Stimulated activated CD4-positive, alpha-beta T cell treated with anti-CD3 and anti-CD28 coated beads, Interleukin-1b, Interleukin-23, amount 100 ng/mL, for 4 hours (primary cell): ENCODE measurements at places on chromosomes 6 and 20.

DNA sequence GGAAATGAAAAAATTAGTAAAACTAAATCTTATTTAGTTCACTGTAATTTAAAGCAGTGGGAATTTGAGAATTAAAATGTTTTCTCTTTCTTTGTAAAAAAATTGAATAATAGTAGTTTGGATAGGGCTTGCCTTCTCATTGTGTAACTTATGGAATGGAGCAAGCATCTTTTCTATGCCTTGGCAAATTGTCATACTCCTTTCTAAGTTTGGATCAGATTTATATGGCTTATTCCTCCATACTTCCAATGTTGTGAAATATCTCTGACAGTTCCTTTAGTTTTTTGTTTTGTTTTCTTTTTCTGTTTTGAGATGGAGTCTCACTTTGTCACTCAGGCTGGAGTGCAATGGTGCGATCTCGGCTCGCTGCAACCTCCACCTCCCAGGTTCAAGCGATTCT is 176.4 kb downstream of the SAMD5 start:
- DNase-seq, result no peak

GRCh38 chr6:84052204-84052882 is 18.8 kb downstream of the MRAP2 start:
- DNase-seq, result no peak

- no peak for DNase-seq
These were observed 287.7 kb downstream of the CLIC5 start for GRCh38 chr6:45727819-45728449.

DNA sequence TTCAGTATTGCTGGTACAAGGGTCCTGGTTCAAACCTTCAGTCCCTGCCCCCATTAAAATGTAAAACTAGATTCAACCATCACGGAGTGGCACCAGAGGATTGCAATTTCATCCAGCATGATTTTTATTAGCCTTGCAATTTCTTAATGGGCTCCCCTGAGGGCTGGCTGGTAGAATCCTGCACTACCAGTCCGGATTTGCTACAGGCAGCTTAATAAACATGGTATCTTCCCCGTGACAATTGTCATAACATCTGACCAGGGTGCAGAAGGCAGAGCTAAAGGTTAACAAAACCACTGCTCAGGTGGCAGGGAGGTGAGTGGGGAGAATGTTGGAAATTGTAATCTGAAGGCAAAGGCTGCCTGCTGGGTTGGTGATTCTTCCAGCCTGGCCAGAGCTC is 94.5 kb downstream of the PKHD1 start:
- DNase-seq, result no peak

- DNase-seq, result no peak
These were observed 296.9 kb downstream of the ADGB start for GRCh38 chr6:146895772-146896061.

- DNase-seq, result no peak
These were observed 73.6 kb downstream of the TBC1D32 start for GRCh38 chr6:121260651-121261102.
